ENCODE measurements at places on chromosomes 2 and 18. TPM values are rescaled to one million over a fixed set of nuclear protein-coding genes. Genes with fewer than 3 reads are reported as not detected.

- H3K36me3 ChIP-seq: no peaks in the 10 kb centered on the region
- DNase-seq: no peak
- peaks cover 8% of the 10 kb centered on the region for H3K27me3 ChIP-seq
- H3K4me1 ChIP-seq: peaks cover 13% of the 10 kb centered on the region
Measured at GRCh38 chr2:23169896-23170295, 215.1 kb upstream of the KLHL29 start.

DNA sequence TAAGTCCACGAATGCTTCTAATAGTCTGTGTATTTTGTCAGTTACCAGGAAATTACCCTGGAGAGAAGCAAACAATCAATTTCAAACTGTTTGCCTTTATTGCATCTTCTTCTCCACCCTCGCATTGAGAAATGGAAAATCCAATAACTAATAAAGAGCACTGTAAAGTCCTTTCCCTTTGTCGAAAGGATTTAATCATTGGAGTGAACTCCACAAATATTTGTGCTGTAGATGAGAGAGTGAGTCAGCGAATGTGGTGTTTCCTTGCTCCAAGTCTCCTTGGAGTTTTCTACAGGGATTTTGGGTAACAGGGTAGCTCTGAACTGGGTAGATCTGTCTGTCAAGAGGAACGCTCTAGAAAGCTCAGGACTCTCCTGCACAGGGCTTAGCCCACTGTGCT is 240.2 kb downstream of the KCNS3 start:
- peaks cover 34% of the 10 kb centered on the region for H3K27me3 ChIP-seq
- no peak overlapping the region for H3K4me3 ChIP-seq
- H3K36me3 ChIP-seq: no peaks in the 10 kb centered on the region
- H3K27ac ChIP-seq: no peak overlapping the region
- no peaks in the 10 kb centered on the region for H3K4me1 ChIP-seq

DNA sequence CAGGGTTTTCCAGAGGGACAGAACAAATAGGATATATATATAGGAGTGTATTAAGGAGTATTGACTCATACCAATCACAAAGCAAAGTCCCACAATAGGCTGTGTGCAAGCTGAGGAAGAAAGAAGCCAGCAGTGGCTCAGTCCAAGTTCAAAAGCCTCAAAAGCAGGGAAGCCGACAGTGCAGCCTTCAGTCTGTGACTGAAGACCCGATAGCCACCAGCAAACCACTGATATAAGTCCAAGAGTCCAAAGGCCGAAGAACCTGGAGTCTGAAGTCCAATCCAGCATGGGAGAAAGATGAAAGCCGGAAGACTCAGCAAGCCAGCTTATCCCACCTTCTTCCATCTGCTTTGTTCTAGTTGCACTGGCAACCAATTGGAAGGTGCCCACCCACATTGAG is 39.0 kb upstream of the GPD2 start:
- H3K36me3 ChIP-seq: no peaks in the 10 kb centered on the region
- no peak overlapping the region for H3K27ac ChIP-seq
- peaks cover 11% of the 10 kb centered on the region for H3K27me3 ChIP-seq
- no peak for DNase-seq
- H3K4me1 ChIP-seq: peaks cover 9% of the 10 kb centered on the region
- H3K4me3 ChIP-seq: no peak overlapping the region

- no peak for DNase-seq
- peaks cover 30% of the 10 kb centered on the region for H3K27me3 ChIP-seq
- H3K4me3 ChIP-seq: no peak overlapping the region
- peaks cover 4% of the 10 kb centered on the region for H3K4me1 ChIP-seq
Measured at GRCh38 chr2:133360190-133360589, 208.1 kb downstream of the NCKAP5 start.

GRCh38 chr2:1538663-1539062 is 125.4 kb downstream of the TPO start:
- H3K36me3 ChIP-seq: no peaks in the 10 kb centered on the region
- peaks cover 10% of the 10 kb centered on the region for H3K4me1 ChIP-seq
- no peak overlapping the region for H3K4me3 ChIP-seq
- H3K27ac ChIP-seq: no peak overlapping the region

GRCh38 chr2:201158111-201158929 is 24.6 kb upstream of the CASP10 start:
- H3K27me3 ChIP-seq: no peaks in the 10 kb centered on the region
- DNase-seq: peak; percentile 46
- H3K36me3 ChIP-seq: peaks cover 6% of the 10 kb centered on the region
- H3K4me3 ChIP-seq: no peak overlapping the region
- peaks cover 8% of the 10 kb centered on the region for H3K4me1 ChIP-seq

DNA sequence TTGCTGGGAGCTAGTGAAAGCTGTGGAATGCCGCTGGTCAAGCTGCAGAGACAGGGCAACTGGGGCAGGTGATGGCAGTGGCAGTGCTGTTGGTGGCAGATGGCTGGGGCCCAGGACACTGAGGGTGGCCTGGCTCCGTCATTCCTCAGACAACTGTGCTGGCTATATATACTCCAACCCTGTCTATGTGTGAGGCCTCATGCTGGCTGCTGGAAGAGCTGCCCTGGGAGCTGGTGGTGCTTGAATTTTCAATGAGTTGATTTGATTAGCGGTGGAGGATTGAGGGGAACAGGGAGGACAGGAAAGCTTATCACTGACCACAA is 66.5 kb upstream of the TMEM200C start:
- H3K4me1 ChIP-seq: peaks cover 11% of the 10 kb centered on the region
- no peak for DNase-seq
- no peaks in the 10 kb centered on the region for H3K27me3 ChIP-seq
- no peak overlapping the region for H3K4me3 ChIP-seq
- no peaks in the 10 kb centered on the region for H3K36me3 ChIP-seq

- no peaks in the 10 kb centered on the region for H3K27me3 ChIP-seq
- H3K27ac ChIP-seq: no peak overlapping the region
- peaks cover 16% of the 10 kb centered on the region for H3K4me1 ChIP-seq
- H3K4me3 ChIP-seq: no peak overlapping the region
- peaks cover 24% of the 10 kb centered on the region for H3K36me3 ChIP-seq
Measured at GRCh38 chr2:189681903-189682302, 7.4 kb downstream of the ANKAR start.

GRCh38 chr18:48997681-48997984 is 46.9 kb upstream of the SMAD7 start:
- peak overlapping the region; percentile 95 for H3K27ac ChIP-seq
- peaks cover 46% of the 10 kb centered on the region for H3K4me1 ChIP-seq
- no peaks in the 10 kb centered on the region for H3K36me3 ChIP-seq

DNA sequence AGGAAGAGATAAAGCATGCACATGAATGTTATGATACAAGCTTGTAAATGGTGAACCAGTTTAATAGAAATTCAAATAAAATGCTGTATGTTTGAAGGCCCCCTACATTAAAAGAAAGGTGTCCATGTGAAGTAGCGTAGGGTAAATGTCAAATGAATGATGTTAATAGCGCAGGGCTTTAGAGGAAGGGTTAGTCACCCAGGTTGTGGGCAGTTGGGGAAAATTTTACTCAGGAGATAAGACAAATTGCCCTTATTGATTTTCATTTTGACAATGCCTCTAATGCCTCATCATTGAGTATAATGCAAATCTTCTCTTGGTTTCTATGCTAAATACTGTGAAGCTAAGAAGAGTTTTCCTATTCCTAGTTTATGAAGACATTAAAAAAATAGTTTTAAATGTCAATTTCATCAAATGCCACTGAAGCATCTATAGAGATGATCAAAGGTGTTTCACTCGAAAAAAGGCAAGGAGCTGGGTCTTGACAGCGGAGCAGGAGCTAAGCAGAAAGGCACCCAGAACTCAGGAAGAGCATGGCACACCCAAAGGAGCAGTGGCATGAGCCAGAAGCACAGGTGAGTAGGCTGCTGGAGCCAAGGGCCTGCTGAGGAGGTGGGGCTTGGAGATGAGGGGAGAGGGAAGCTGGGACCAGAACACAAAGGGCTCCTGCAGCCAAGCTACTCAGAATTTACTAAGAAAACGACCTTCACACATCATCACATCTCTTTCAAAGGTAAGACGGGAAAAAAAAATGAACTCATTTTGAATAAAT is 129.3 kb upstream of the ACKR3 start:
- H3K27me3 ChIP-seq: no peaks in the 10 kb centered on the region
- peaks cover 31% of the 10 kb centered on the region for H3K36me3 ChIP-seq
- H3K27ac ChIP-seq: no peak overlapping the region

DNA sequence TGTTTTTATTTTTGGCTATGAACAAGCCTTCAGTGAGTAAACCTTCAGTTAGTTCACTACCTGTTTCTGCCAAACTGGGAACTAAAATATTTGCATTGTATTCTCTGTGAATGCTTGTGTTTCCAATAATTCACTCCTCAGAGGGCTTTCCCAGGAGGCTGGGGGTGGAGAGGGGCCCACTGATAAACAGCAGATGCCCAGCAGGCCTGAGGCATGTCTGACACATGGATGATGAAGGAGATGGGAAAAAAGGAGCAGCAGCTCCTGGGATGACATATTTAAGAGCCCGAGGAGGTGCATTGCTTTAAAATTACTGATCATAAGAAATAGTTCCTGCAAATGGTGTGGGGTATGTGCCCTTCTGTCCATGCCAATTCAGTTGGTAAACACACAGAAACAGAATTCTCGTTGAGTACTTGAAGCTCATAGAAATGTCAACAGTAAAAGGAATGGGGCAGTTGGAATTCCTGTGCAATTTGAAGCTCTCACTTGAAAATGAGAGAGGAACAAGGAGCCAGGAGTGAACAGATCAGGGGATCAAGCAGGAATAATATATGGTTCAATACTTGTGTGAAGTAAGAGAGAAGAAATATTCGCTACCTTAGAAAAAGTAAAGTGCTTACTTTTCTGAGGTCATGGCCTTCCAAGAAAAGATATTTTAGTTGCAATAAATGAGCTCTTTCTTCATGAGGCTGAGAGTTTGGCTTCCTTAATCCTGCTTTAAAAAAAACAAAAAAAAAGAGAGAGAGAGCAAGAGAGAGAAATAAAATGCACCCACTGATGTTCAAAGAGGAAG is 22.0 kb upstream of the HNMT start:
- H3K4me1 ChIP-seq: peaks cover 74% of the 10 kb centered on the region
- DNase-seq: no peak
- no peaks in the 10 kb centered on the region for H3K36me3 ChIP-seq
- H3K27ac ChIP-seq: peak overlapping the region; percentile 83
- H3K4me3 ChIP-seq: no peak overlapping the region
- no peaks in the 10 kb centered on the region for H3K27me3 ChIP-seq

TACR1 gene
- total RNA-seq: 0.09 TPM

ABCG5 gene
- total RNA-seq: not detected

Measured in mesothelial cell of epicardium (in vitro differentiated cells).